Naive thymus-derived CD4-positive, alpha-beta T cell (primary cell): ENCODE measurements at places on chromosomes 4 and X.

GRCh38 chr4:154308207-154308606 lies 183.4 kb downstream of the DCHS2 start:
- no peak overlapping the region for H3K4me3 ChIP-seq
- H3K27me3 ChIP-seq: no peaks in the 10 kb centered on the region
- H3K4me1 ChIP-seq: no peaks in the 10 kb centered on the region
- DNase-seq: no peak
- H3K27ac ChIP-seq: no peak overlapping the region

- H3K27ac ChIP-seq: no peak overlapping the region
- no peaks in the 10 kb centered on the region for H3K36me3 ChIP-seq
- H3K4me1 ChIP-seq: no peaks in the 10 kb centered on the region
Measured at GRCh38 chr4:126458993-126459392, 1144.2 kb downstream of the FAT4 start.

- no peaks in the 10 kb centered on the region for H3K4me1 ChIP-seq
- H3K36me3 ChIP-seq: no peaks in the 10 kb centered on the region
- H3K27ac ChIP-seq: no peak overlapping the region
- no peak overlapping the region for H3K4me3 ChIP-seq
- no peak for DNase-seq
Measured at GRCh38 chr4:174713181-174713580, 115.9 kb downstream of the GLRA3 start.

- DNase-seq: no peak
- no peaks in the 10 kb centered on the region for H3K27me3 ChIP-seq
- no peak overlapping the region for H3K27ac ChIP-seq
- H3K4me3 ChIP-seq: no peak overlapping the region
- no peaks in the 10 kb centered on the region for H3K4me1 ChIP-seq
Measured at GRCh38 chr4:166896254-166896653, 338.0 kb downstream of the SPOCK3 start.

GRCh38 chrX:40720792-40721191 lies 14.6 kb downstream of the MED14 start:
- no peak for DNase-seq
- H3K27me3 ChIP-seq: no peaks in the 10 kb centered on the region
- no peak overlapping the region for H3K4me3 ChIP-seq
- no peak overlapping the region for H3K27ac ChIP-seq
- H3K4me1 ChIP-seq: peaks cover 6% of the 10 kb centered on the region

GRCh38 chrX:143472347-143472938 lies 44.8 kb downstream of the SPANXN3 start:
- H3K36me3 ChIP-seq: no peaks in the 10 kb centered on the region
- H3K4me1 ChIP-seq: no peaks in the 10 kb centered on the region
- no peak overlapping the region for H3K4me3 ChIP-seq
- no peaks in the 10 kb centered on the region for H3K27me3 ChIP-seq
- no peak for DNase-seq

- H3K27me3 ChIP-seq: no peaks in the 10 kb centered on the region
- peak overlapping the region; percentile 54 for H3K27ac ChIP-seq
- H3K4me3 ChIP-seq: peak overlapping the region; percentile 31
- DNase-seq: peak; percentile 41
- H3K4me1 ChIP-seq: peaks cover 61% of the 10 kb centered on the region
Measured at GRCh38 chr4:108527723-108528122, 92.7 kb upstream of the RPL34 start.

DNA sequence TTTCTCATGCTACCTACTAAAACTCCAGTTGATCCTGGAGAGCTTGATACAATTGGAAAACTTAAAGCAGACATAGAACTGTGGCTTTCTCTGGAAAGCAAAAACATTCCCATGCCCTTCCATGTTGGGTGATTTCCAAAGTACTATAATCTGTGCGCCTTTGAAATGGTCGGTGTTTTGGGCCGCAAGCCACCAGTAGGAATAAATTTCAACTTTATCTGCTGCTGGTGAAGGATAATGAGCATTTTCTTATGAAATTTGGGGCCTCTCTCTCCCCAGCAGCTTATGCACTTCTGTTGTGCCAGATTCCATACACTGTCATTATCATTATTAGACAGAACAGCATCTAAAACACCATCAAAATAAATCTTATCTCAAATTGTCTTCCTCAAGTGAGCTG lies 366.7 kb upstream of the RPS6KA3 start:
- no peaks in the 10 kb centered on the region for H3K4me1 ChIP-seq
- no peak for DNase-seq
- no peaks in the 10 kb centered on the region for H3K27me3 ChIP-seq
- H3K4me3 ChIP-seq: no peak overlapping the region

DNA sequence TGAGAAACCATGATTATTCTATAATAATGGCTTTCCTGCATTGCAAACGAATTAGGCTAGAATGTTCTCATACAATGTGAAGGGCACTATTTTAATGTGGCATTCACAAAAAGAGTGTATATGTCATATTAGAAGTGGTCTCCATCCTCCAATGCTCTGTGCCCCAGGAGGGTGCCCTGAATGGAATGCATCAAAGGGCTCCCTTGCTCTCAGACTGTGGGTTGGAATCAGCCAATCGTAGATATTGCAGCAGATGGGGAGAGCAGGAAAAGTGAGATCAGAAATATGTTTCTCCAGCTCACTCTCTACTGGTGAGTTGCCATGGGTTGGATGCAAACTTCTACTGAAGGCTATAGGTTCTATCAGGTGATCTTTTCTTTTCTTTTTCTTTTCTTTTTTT lies 11.9 kb upstream of the NSUN7 start:
- H3K4me3 ChIP-seq: no peak overlapping the region
- DNase-seq: no peak
- no peak overlapping the region for H3K27ac ChIP-seq
- no peaks in the 10 kb centered on the region for H3K36me3 ChIP-seq

DNA sequence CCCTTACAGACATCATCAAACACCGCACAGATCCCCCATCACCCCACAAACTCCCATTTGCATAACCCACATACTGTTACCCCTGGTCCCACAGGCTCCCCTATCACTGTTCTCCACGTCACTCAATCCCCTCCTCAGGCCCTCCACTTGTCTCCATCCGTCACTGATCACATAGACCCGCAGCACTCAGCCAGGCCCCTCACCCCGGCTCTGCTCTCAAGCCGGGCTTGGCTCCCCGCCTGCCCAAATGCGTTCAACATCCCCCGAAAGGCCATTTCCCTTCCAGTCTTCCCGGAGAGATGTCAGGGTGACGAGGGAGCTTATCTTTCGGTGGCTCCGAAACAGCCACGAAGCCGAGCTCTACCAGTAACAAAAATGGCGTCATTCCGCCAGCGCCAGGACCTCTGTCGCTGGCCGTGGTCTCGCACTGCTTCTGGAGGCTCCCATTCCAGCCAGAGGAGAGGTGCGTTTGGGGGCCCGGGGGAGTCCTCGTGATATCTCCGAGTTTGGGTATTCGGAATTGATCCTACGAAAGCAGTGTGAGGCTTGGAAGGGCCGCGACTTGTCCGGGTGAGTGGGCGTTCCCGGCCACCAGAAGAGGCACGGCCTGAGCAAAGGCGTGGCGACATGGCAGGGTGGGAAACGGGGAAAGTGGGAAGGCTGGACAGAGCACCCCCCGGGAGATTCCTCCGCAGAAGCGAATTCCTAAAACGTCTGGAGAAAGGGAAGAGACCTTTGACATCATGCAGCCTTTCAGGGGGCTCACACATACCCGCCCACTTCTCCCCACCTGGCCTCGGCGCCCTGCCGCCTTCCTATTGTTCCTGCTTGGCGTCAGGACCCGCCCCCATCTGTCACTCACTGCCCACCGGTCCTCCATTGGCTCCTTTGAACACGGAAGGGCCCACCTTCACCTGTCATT lies at the start of gene ZNF630:
Gene ZNF630 (minus strand): TSS at position 577 of the 922 bp plus-strand sequence. CDS start 4,754 bp downstream, outside the sequence.
- peak within 1 kb of the TSS; percentile 80 for H3K27ac ChIP-seq
- peaks cover 4% of the 10 kb centered on the region for H3K4me1 ChIP-seq
- peak within 1 kb of the TSS; percentile 79 for H3K4me3 ChIP-seq

GRCh38 chrX:14062524-14062923 lies 32.8 kb upstream of the GEMIN8 start:
- H3K27me3 ChIP-seq: no peaks in the 10 kb centered on the region
- no peak overlapping the region for H3K27ac ChIP-seq
- H3K4me1 ChIP-seq: no peaks in the 10 kb centered on the region
- no peak for DNase-seq

- no peaks in the 10 kb centered on the region for H3K27me3 ChIP-seq
- H3K36me3 ChIP-seq: no peaks in the 10 kb centered on the region
- no peak overlapping the region for H3K4me3 ChIP-seq
- no peak for DNase-seq
Measured at GRCh38 chr4:57971261-57971660, 861.1 kb upstream of the IGFBP7 start.

DNA sequence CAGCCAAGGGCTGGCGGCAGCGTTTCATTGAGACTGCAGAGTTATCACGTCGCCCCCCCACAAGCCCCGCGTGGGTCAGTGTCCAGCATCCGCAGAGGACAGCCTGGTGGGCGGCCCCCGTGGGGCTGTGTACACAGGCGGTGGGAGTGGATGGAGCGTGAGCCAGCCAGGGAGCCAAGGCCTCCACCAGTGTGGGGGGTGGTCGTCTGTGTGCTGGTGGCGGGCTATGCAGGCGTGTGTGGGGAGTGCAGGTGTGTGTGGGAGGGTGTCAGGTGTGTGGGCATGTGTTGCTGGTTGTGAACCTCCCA lies 56.5 kb upstream of the NKX1-1 start:
- no peak for DNase-seq
- H3K27ac ChIP-seq: no peak overlapping the region
- no peak overlapping the region for H3K4me3 ChIP-seq

- DNase-seq: no peak
- H3K4me1 ChIP-seq: no peaks in the 10 kb centered on the region
- H3K4me3 ChIP-seq: no peak overlapping the region
- no peaks in the 10 kb centered on the region for H3K27me3 ChIP-seq
Measured at GRCh38 chr4:5412751-5413150, 295.6 kb downstream of the EVC2 start.

DNA sequence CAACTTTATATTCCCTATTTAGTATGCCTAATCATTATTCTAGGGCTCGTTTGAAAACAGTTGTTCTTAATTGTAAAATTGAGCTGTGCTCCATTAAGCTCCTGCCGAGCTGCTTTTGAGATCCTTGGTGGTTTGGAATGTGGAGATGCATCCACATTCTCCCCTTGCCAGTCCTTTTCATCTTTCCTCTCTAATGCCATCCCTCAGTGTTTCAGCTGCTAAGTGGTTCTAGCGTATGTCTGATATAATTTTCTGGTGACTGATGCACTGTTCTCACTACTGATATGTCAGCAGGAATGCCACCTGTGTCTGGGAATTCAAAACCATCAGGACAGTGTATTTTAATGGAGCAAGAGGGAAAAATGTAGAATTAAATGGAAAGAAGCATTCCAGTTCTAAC lies 1085.0 kb downstream of the CCSER1 start:
- no peak for DNase-seq
- no peaks in the 10 kb centered on the region for H3K27me3 ChIP-seq
- H3K4me1 ChIP-seq: no peaks in the 10 kb centered on the region
- H3K36me3 ChIP-seq: no peaks in the 10 kb centered on the region
- no peak overlapping the region for H3K27ac ChIP-seq

DNA sequence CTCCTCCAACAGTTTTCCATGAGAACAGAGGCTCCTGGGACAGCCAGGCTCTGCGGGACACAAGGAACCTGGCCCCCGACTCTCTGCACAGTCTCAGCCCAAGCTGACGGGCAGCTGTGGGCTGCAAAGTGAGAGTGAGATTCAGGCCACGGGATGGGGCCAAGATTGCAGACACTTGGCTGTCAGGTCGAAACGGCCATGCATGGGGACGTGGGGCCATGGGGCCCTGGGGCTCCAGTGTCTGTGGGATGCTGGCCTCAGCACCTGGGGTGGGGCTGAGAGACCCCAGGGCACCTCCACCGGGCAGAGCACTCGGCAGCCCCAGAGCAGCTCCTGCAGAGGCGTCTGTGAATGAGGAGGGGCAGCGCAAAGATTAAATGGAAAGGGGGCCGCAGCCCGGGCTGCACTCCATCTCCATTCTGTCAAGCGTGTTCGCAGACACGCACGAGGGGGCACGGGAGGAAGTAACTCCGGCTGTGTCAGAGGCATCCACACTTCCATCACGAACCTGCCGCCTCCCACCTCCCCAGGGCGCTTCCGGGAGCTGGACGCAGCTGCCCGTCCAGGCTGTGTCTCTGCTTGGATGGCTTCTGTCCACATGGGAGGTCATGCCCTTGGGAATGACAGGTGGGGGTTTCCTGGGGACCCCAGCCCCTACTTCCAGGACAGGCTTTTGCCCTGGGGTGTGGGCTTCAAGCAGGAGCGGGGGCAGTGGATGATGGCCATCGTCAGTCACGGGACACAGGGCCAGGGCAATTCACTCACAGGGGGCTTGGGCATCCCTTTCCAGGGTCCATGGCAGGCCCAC lies 82.8 kb upstream of the NKX1-1 start:
- no peak for DNase-seq
- H3K4me3 ChIP-seq: no peak overlapping the region
- H3K4me1 ChIP-seq: no peaks in the 10 kb centered on the region
- no peaks in the 10 kb centered on the region for H3K36me3 ChIP-seq

DNA sequence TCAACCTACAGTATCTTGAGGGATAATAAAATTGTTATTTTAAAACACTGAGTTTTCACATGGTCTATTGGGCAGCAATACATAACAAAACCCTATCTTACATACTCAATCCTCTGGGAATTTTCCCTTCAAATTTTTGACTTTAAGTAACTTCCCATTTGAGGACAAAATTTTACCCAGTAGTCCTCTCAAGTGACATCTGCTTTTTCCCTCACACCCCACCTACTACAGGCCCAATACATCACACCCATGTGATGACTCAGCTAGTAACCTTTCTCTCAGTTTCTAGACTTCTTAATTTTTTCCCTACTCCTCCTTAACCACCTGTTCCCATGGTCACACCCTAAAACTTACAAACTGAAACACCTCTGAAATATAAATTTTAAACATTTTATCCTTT lies 12.2 kb upstream of the RAP1GDS1 start:
- DNase-seq: no peak
- H3K27me3 ChIP-seq: peaks cover 3% of the 10 kb centered on the region
- H3K36me3 ChIP-seq: no peaks in the 10 kb centered on the region
- no peak overlapping the region for H3K27ac ChIP-seq
- no peak overlapping the region for H3K4me3 ChIP-seq
- H3K4me1 ChIP-seq: no peaks in the 10 kb centered on the region

DNA sequence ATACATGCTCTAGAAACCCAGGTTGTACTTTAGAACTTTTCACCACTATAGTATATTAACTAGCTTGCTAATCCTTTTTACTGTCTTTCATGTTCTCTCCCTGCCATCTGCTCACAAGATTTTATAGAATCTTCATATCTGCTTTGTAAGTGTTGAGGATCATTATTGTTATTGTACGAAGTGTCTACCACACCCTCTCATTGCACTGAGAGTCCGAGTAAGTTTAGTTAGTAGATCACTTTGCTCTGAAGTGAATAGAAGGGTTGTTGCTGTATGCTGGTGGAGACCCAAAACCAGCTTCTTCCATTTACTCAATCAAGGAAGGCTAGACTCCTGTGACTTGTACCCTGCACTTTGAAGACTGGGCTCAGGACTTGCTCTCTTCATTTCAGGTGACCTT lies 17.1 kb downstream of the GAB1 start:
- DNase-seq: no peak
- H3K36me3 ChIP-seq: no peaks in the 10 kb centered on the region
- no peaks in the 10 kb centered on the region for H3K27me3 ChIP-seq
- no peak overlapping the region for H3K4me3 ChIP-seq

- H3K36me3 ChIP-seq: no peaks in the 10 kb centered on the region
- no peaks in the 10 kb centered on the region for H3K4me1 ChIP-seq
- no peak overlapping the region for H3K27ac ChIP-seq
- DNase-seq: no peak
- H3K27me3 ChIP-seq: no peaks in the 10 kb centered on the region
- no peak overlapping the region for H3K4me3 ChIP-seq
Measured at GRCh38 chr4:1464581-1465171, 58.4 kb upstream of the NKX1-1 start.
